Stimulated activated CD4-positive, alpha-beta T cell treated with anti-CD3 and anti-CD28 coated beads, Interleukin-4, amount 100 ng/mL, for 48 hours (primary cell): ENCODE measurements at places on chromosomes 13 and 19.
A peak's percentile ranks its signal among the peaks of the same experiment; 100 is the strongest.

DNA sequence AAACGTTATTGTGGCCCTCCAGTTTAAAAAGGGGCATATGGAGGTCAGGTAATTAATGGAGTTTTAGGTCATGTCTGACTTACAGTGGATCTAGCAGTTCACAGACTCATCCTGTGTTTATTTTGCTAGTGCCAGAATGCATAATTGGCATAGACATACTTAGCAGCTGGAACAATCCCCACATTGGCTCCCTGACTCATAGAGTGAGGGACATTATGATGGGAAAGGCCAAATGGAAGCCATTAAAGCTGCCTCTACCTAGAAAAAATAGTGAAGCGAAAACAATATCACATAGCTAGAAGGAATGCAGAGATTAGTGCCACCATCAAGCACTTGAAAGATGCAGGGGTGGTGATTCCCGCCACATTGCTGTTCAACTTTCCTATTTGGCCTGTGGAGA lies 610.7 kb downstream of the SLITRK5 start:
- no peak for DNase-seq

GRCh38 chr13:74645586-74645985 lies 511.4 kb upstream of the KLF12 start:
- no peak for DNase-seq

DNA sequence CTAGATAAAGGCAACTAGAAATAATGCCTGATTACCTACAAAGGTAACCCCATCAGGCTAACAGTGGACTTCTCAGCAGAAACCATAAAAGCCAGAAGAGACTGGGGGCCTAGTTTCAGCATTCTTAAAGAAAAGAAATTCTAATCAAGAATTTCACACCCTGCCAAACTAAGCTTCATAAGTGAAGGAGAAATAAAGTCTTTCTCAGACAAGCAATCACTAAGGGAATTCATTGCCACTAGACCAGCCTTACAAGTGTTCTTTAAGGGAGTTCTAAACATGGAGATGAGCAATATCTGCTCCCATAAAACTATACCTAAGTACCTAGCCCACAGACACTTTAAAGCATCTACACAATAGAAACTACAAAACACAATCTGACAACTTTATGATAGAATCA lies 823.5 kb downstream of the PCDH17 start:
- DNase-seq = no peak

GRCh38 chr13:50677687-50678463 lies 165.6 kb downstream of the DLEU7 start:
- no peak for DNase-seq

GRCh38 chr19:5406816-5407215 lies 48.4 kb upstream of the ZNRF4 start:
- DNase-seq = no peak

- DNase-seq = no peak
Observed at GRCh38 chr19:29882719-29883105, 59.3 kb upstream of the URI1 start.

GRCh38 chr19:54573330-54573872 lies at the start of gene LILRA2:
LILRA2 (plus strand) TSS chr19:54573790; CDS start chr19:54573879, 89 bp downstream.
- DNase-seq = no peak

- no peak for DNase-seq
Observed at GRCh38 chr13:30088312-30088855, 219.0 kb downstream of the KATNAL1 start.

- no peak for DNase-seq
Observed at GRCh38 chr19:8045872-8046568, 6.5 kb upstream of the CCL25 start.

- DNase-seq = no peak
Observed at GRCh38 chr13:110361365-110361911, 54.4 kb downstream of the COL4A2 start.

GRCh38 chr19:49132974-49133609 lies 13.7 kb downstream of the PPFIA3 start:
- DNase-seq = no peak

DNA sequence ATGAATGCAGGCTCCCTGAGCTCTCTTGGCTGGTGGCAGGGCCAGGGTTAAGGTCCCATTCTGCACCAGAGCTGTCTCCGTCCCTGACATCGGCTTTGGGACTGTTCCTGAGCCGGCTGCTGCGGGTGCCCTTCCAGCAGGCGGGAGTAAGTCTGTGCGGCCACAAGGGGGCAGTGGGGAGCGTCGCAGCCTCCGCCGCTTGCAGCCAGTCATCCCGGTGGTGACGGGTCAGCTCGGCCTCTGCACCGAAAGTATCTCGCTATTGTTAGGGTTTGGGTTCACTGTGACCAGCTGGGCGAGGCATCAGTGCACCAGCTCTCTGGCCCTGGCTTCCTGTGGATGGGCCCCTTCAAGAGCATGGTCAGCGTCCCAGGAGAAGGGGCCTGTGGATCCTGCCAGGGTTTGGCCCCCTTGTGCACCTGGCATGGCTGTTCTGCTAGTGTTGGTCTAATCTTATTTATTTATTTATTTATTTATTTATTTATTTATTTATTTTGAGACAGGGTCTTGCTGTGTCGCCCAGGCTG lies 15.1 kb downstream of the NDUFB7 start:
- DNase-seq = peak; percentile 70

GRCh38 chr13:23876265-23876664 lies 12.9 kb downstream of the MIPEP start:
- DNase-seq = no peak

DNA sequence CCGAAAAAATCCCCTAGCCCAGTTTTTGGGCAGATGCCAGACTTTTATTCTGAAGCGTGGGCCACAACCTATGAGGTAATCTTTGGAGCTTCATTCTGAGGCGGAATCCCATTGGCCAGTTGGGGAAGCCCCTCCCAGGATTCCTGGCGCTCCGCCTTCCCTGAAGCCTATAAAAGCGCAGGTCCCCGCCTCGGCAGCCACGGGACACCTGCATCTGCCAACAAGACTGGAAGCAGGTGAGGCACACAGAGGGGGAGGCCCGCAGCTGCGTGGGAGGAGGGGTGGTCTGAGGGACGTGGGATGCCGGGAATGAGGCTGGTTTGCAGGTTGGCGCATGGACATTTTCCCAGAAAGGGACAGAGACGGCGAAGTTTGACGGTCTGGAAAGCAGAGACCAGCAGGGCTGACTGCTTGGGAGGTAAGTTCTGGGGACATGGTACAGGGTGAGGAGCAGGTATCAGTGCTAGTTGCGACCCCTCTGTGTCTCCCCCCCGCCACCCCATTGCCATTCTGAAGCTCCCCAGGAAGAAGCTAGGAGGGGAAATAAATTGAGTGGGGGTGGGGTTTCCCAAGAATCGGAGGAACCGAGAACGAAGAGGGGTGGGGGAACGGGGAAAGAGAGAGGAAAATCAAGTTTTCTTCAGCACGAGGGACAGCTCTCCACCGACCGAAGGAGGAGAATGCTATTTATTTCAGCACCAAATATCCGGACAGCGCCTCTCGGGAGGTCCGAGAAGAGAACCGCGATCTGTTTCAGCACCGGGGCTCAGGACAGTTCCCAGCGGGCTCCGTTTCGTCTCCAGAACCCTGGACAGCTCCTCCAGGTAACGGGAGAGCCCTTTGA lies 22.4 kb upstream of the FEM1A start:
- peak; percentile 72 for DNase-seq

- no peak for DNase-seq
Observed at GRCh38 chr19:18684642-18684993, 1.1 kb downstream of the CRTC1 start.

- no peak for DNase-seq
Observed at GRCh38 chr19:45322744-45323281, at the start of gene CKM. CKM (minus strand) TSS chr19:45322875; CDS start chr19:45319713, 3,162 bp downstream.

DNA sequence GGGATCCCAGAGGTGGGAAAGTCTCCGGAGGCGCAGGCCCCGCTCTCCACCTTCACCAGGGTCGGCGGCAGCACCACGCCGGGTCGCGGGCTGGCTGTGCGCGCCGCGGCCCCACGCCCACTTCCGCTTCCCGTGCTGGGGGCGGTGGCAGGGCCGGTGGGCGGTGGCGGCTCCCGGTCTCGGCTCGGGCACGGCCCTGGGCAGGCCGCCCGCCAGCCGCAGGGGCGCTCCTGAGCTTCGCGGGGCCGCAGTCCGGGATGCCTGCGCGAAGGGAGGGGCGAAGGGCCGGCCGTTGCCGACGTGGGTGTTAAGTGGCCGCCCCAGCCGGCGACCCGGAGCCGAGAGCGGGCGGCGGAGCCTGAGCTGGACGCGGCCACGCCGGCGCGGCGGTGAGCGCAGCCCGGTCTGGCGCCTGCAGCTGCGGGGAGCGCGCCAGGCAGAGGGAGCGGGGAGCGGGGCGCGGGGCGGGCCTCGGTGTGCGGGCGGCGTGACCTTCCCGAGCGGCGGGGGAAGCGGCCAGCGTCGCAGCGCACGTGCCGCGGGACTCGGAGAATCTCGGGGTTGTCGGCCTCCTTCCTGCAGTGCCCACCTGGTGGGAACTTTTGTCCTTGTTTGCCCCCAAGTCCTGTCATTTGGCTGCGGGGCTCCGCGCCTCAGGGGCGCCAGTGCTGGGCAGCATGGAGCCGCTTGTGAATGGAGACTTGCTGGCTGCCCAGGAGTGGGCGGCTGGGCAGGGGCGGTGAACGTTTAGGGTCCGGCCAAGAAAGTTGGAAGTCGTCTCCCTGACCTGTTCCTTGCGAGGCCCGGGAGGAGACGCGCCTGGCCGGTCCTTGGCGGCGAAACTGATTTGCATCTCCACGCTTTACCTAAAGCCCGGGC lies at the start of gene SLC25A15:
Gene SLC25A15 (plus strand): TSS at position 337 of the 879 bp plus-strand sequence. CDS start 3,616 bp downstream, outside the sequence.
- DNase-seq = peak; percentile 58

GRCh38 chr19:10407096-10407495 lies 3.8 kb upstream of the CDC37 start:
- no peak for DNase-seq

DNA sequence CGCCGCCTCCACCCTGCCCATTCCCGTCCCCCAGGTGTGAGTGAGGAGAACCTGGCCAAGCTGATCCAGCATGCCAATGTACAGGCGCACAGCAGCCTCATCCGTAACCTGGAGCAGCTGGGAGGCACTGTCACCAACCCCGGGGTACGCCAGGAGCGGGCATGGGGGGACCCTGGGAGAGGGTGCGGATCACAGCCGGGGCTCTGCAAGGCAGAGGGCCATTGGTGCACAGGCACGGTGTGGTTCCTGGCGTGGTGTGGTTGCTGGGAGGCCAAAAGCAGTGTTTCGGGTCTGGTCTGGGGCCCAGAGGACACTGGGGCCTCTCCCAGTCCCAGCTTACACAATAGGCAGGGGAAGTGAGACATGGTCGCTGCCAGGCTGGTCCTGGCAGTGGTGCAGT lies 8.3 kb downstream of the STXBP2 start:
- DNase-seq = no peak

GRCh38 chr19:1098177-1099051 lies 3.2 kb upstream of the POLR2E start:
- no peak for DNase-seq

- DNase-seq = no peak
Observed at GRCh38 chr19:30065680-30066606, 123.9 kb downstream of the URI1 start.

DNA sequence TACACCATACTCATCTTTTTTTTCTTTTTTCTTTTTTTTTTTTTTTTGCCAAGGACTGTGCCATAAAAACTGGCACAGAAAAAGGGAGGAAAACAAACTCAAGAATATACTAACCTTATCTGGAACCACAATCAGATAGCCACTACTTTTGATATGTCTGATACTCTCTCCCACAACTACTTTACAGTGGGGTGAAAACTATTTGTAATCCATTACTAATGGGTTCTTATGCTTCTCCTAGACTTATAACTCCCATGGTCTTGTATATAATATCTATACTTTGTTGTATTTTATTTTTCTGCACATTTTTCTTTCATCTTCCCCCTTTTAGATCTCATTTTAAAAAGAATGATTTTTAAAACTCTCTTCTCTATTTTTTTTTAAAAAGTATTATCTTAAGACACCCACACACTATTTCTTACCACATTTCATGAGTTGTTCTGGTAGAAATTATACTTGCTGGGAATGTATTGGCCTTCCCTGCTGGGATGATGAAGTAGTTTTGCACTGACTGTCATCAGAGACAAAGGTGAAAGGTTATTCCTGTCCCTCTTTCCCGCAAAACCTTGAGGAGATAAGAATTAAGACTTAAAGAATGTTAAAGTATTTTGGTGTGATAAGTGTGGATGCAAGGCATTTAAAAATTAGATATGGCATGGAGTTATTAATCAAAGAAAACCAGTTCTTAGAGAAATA lies 146.7 kb upstream of the KLF12 start:
- no peak for DNase-seq

GRCh38 chr13:110432522-110432921 lies 125.4 kb downstream of the COL4A2 start:
- no peak for DNase-seq

DNA sequence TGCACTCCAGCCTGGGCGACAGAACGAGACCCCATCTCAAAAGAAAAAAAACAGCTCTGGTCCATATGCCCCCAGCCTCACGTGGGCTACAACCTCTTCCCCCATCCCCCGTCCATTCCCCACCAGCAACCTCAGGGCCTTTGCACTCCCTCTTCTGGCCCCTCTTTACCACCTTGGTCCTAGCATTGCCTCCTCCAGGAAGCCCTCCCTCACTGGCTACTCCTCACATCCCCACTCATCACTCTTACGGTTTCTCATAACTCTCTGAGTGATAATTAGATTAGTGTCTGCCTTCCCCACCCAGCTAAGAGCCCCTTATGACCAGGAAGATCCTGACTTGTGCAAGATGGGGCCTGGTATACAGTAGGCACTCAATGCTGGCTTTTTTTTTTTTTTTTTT lies 30.8 kb downstream of the IL12RB1 start:
- DNase-seq = no peak

DNA sequence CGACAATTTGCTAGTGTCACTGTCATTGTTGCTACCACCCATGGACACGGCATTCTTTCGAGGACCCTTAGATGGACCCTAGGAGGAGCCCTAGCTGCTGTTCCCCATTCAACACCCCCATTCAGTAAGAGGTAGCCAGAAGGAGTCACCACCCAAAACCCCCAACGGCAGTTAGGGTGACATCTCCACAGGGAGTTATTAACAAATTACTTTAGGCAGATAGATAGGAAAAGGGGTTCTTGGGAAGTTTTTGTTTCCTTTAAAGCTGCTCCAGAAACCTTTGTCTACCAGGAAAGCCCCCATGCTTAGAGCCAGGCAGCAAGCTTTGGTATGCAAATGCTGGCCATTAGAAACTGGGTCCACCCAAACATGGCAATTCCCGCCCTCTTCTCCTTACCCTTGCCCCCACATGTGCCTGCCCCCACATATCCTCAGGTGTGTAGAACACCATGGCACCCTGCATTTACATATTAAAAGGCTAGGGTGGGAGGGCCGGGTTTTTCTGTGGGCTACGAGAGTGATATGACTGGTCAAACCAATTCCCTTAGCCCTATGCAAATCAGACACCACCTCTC lies 190.9 kb downstream of the SLITRK6 start:
- DNase-seq = no peak

- no peak for DNase-seq
Observed at GRCh38 chr13:106686163-106686562, 118.2 kb upstream of the ARGLU1 start.
